ENCODE measurements at places on chromosomes 4 and X.

DNA sequence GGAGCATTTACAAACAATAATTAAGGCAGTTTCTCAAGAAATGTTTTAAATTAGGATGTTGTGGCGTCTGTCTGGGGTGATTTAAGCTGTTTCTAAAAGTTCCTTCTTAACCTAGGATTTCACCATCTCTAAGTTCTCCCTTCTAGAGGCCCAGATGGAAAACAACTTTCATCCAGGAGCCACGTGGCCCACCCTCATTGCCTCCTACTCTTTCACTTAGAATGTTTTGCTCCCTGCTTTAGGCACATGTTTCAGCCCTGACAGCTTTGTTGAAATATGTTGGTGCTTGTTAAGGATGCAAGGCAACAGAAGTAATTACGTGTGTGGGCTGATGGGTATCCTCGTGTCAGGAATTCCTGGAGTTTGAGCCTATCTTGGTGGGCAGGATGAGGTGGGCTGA lies 131.3 kb downstream of the GUCY2F start:
- no peak for DNase-seq

- no peak for DNase-seq
These were observed 94.8 kb downstream of the ARSJ start for GRCh38 chr4:113884655-113885054.

- DNase-seq: no peak
These were observed 58.5 kb downstream of the CRLF2 start for GRCh38 chrX:1153940-1154339.

GRCh38 chrX:119648421-119648775 lies 42.2 kb upstream of the NKRF start:
- DNase-seq: peak; percentile 4

- DNase-seq: no peak
These were observed 105.8 kb upstream of the CBR4 start for GRCh38 chr4:169115897-169116254.

DNA sequence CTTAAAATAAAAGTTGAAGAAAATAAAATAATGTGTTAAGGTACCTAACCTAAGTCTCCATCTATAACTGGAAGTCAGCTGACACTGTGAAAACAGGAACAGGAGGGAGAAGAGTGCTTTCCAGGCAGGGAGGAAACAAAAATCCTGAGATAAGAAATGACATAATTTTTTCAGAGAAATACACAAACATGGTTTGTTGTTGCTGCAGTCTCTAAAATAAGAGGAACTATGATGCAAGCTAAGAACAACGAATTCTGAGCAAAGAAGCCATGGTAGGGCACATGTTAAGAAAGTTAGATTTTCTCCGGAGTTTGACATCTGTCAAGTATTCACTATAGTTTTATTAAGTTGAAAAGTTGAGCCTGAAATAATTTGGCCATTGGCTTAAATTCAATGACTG lies 26.9 kb downstream of the PAPSS1 start:
- DNase-seq: no peak

- DNase-seq: no peak
These were observed 22.2 kb downstream of the CENPC start for GRCh38 chr4:67522851-67523671.

GRCh38 chrX:52284865-52285264 lies 84.0 kb upstream of the XAGE2 start:
- no peak for DNase-seq
